ENCODE measurements at places on chromosomes 13 and 19. TPM values are rescaled to one million over a fixed set of nuclear protein-coding genes. Genes with fewer than 3 reads are reported as not detected.

- DNase-seq, result no peak
Observed at GRCh38 chr19:3482507-3483225, 575 bp downstream of the SMIM44 start.

DNA sequence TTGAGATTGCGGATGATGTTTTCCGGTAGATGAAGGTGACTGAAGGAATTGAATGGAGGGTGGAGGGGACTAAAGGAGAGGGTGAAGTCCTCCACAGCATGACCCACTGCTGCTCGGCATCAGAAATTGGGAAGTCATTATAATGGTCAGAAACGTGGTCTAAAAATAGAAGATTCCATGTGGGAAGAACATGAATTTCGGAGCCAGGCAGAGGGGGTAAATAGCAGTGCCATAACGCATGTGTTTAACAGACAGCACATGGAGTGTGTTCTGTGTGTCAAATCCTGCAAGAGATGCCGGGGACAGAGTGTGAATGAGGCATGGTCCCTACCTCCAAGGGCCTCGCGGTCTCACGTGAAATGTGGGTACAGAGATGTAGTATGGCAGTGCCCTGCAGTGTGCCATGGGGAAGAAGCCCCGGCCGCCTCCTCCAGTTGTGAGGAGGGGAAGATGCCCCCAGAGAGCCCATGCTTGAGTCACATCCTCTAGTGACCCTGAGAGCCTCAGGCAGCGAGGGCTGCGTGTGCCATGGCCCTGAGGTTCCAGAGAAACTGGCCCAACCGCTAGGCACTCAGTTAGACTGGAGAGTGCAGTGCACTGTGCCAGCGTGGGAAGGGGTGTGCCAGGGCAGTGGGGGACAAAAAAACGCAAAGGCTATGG is 106.1 kb downstream of the COL4A2 start:
- DNase-seq, result no peak

GRCh38 chr13:91904005-91904404 is 505.6 kb downstream of the GPC5 start:
- no peak for DNase-seq

GRCh38 chr19:2962018-2962670 is 15.2 kb upstream of the TLE6 start:
- no peak for DNase-seq

- DNase-seq, result no peak
Observed at GRCh38 chr13:50179977-50180376, 164.7 kb downstream of the KCNRG start.

DNA sequence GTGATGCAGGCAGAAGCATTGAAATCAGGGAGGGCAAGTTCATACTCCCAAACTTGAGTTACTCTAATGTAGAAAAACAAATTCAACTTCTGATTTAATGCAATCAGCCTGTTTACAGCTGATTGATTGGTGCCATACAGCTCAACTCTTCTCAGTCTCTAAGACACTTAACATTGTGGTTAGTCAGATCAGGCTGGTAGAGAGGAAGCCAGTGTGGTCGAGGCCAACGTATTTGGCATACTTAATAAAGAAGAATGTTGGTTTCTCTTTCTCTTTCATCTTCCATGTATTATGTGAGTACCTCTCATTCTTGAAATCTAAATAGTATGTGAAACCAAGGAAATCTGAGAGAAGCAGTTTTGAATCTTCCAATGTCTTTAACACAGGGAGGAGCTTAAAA is 255.0 kb upstream of the SLITRK1 start:
- no peak for DNase-seq

GRCh38 chr13:38321654-38322053 is 28.0 kb upstream of the UFM1 start:
- no peak for DNase-seq

DNA sequence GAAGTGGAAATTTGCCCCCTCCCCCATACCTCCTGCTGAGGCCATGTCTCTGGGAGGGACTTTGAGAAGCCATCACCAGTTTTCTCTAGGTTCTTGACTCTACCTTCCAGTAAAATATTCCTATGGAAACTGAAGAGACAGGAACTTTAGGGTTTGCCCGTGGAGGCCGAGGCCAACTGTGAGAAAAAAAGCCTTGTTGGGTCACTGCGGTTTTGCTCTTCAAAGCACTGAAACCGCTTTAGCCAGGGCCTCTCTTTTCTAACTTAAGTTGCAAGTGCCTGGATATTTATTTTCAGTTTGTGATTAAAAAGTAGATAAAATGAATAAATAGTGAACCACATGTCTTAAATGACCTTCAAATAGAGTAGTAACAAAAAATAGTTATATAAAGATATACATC is 159.7 kb upstream of the TSC22D1 start:
- DNase-seq, result no peak

- DNase-seq, result peak; percentile 49
Observed at GRCh38 chr13:20721454-20722357, 18.2 kb downstream of the IL17D start.

GRCh38 chr13:41960211-41960636 is 685 bp downstream of the VWA8 start:
- DNase-seq, result peak; percentile 36

DNA sequence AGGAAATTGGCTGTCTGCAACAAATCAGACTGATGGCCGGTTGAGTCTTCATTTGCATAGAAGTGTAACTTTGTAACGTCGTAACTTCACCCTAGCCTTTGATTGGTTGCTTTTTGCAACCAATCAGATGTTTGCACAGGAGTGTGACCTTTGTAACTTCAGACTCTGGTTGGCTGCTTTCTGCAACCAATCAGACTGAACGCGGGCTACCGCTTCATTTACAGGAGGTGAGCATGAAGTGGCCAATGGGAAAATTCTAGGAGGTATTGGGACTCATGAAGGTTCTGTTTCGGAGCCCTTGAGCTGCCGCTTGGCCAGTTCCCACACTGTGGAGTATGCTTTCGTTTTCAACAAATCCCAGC is 441 bp upstream of the ZNF559 start:
- DNase-seq, result peak; percentile 70

DNA sequence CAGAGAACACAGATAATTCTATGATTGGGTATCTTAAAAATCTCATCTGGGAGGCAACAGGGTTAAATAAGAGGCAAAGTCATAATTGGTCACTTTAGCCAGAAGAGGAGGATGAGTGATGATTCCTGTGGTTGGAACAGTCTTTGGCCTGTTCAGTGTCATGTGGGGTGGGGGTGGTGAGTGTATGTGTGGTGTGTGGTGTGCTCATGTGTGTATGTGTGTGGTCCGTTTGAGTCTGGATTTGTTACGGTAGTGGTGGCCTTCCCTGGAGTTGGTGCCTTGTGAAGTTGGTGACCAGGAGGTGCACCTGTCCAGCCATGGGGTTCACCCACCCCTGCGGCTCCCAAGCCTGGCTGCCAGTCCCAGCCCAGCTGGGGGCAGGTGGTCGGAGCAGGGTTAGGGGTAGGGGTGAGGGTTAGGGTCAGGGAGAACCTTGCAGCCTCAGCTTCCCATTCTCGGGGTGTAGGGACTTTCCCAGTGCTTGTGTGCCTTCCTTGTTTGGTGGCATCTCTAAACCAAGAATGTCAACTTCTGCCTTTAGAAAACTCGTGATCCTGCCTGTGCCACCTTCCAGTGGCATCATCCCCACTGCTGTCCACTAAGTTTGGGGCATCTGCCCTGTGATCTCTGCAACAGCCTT is 97.5 kb downstream of the RAB20 start:
- DNase-seq, result no peak

DNA sequence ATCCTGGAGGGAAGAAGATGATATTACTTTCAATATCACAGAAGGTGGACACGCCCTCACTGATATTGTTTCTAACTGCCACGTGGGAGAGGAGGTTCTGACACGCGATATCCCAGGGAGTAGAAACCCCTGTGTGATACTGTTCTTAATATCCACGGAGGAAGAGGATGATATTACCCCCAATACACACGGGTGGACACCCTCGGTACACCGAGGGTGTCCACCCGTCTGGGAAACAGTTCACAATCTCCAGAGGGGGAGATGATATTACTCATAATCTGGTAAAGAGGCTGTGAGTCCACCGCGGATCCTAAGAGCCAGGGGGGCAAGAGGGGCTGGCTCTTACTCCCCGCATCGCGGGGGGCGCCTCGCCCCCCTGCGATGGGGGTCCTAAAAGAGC is 29.7 kb upstream of the RGCC start:
- no peak for DNase-seq

GRCh38 chr19:18046059-18046718 is 38.2 kb downstream of the ARRDC2 start:
- no peak for DNase-seq

- no peak for DNase-seq
Observed at GRCh38 chr19:18701250-18701608, 17.7 kb downstream of the CRTC1 start.

GRCh38 chr19:15476325-15476724 is 3.0 kb downstream of the PGLYRP2 start:
- no peak for DNase-seq

- no peak for DNase-seq
Observed at GRCh38 chr13:98650396-98651107, 73.6 kb upstream of the STK24 start.

DNA sequence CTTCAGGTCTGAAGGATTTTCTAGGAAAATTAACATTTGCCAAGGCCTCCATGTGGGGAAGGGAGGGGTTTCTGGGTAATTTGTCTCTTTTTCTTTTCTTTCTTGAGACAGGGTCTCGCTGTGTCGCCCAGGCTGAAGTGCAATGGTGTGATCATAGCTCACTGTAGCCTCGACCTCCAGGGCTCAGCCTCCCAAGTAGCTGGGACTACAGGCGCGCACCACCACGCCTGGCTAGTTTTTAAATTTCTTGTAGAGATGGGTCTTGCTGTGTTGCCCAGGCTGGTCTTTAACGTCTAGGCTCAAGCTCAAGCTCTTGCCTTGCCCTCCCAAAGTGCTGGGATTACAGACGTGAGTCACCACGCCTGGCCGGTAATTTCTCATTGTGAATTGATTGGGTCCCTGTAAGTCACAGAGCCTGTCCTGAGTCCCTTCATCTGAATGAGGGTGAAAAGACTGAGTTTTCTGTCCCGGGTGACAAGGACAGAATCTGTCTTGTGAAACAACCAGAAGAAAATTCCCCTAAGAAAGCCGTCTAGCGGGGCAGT is 10.0 kb upstream of the SPC24 start:
- DNase-seq, result no peak

GRCh38 chr13:23518231-23518630 is 52.0 kb upstream of the TNFRSF19 start:
- DNase-seq, result no peak

GRCh38 chr19:51076631-51077213 is 6.0 kb downstream of the KLK14 start:
- no peak for DNase-seq

- no peak for DNase-seq
Observed at GRCh38 chr13:22801402-22802003, 379.3 kb upstream of the SGCG start.

GRCh38 chr13:91359631-91360030 is 12.1 kb downstream of the MIR17HG start:
- no peak for DNase-seq

DNA sequence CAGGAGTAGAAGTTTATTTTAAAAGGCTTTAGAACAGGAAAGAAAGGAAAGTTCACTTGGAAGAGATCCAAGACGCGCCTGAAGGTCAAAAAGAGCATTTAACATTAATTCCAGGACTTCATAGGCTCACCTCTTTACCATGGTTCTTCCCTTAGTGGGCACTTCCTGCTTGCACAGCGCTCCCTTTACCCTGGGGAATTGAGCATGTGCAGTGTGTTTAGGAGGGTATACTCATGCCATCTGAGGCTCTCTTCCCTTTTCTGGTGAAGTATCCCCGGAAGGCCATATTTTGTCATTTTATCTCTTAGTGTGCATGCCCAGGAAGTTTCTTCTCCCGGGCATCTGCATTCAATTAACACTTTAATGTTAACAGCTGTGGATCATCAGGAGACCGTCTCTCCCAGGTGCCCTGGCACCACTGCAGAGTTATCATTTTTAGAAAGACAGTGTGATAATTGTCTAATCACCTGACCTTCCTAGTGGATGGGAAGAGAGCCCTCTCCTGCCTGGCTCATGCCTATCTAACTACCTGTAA is 66.1 kb upstream of the ABCC4 start:
- no peak for DNase-seq

GRCh38 chr13:40119852-40120251 is 464.4 kb downstream of the COG6 start:
- DNase-seq, result no peak

DNA sequence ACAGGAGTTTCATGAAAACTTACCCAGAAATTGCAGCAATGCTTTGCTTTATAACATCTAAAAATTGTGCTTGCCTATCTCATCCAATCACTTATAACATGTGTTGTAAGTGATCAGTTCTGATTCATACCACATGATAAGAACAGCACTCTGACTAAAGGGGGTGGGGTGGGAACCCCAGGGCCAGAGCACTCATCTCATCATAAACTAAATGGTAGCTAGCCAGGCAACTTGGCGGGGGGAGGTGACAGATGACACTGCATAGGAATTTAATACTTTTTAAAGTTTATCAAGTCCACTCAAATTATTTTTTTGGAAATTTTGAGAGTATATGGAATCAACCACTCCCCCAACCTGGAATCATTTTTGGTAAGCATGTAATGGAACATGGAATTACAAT is 42.1 kb downstream of the FOXO1 start:
- DNase-seq, result no peak

- no peak for DNase-seq
Observed at GRCh38 chr13:111597191-111597611, 276.8 kb downstream of the TEX29 start.

- DNase-seq, result peak; percentile 65
Observed at GRCh38 chr19:16371540-16371986, 46.9 kb downstream of the KLF2 start.

DNA sequence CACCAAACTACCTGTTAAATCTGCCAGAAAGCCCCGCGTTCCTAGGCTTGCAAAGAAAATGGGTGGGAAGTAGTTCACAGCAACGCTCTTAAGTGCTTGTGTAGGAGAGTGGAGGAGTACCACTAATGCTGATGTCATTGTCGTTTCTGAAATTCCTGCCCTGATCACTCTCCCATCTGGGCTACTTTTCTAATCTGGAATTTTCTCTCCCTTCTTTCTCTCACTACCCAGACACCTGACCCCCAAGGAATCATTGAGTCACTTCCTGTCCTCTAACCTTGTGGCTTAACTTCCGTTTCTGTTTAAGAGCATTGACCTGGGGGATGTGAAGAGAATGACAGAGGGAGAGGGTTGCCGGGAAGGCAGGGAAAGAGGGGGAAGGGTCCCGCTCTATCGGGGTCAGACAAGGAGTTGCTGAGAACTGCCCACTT is 98.7 kb downstream of the STARD13 start:
- no peak for DNase-seq

The MVB12A gene
- total RNA-seq, result 16.3 TPM

The TRAPPC6A gene
- 12.9 TPM for total RNA-seq

The ZNF208 gene
- total RNA-seq, result 18.4 TPM

The RFPL4A gene
- total RNA-seq, result not detected

The MCEMP1 gene
- total RNA-seq, result 0.23 TPM

The AMH gene
- 0.79 TPM for total RNA-seq

The ZSCAN4 gene
- total RNA-seq, result 0.14 TPM

The SYCN gene
- total RNA-seq, result not detected

The TMPRSS9 gene
- total RNA-seq, result not detected

The CRTC1 gene
- total RNA-seq, result 9.6 TPM

The EPSTI1 gene
- 5.5 TPM for total RNA-seq

The ZNF544 gene
- total RNA-seq, result 20.8 TPM

The KLF1 gene
- total RNA-seq, result not detected

The POU2F2 gene
- 0.24 TPM for total RNA-seq

The TBXA2R gene
- 3.0 TPM for total RNA-seq

The ZNF547 gene
- total RNA-seq, result 3.7 TPM

The METTL21C gene
- not detected for total RNA-seq

The MBD3L2 gene
- total RNA-seq, result not detected

All from heart left ventricle (tissue), 16 donors.